Left ventricle myocardium inferior (tissue), 1 donor: ENCODE measurements at places on chromosomes 12 and 14. TPM values are rescaled to one million over a fixed set of nuclear protein-coding genes. Genes with fewer than 3 reads are reported as not detected.

DNA sequence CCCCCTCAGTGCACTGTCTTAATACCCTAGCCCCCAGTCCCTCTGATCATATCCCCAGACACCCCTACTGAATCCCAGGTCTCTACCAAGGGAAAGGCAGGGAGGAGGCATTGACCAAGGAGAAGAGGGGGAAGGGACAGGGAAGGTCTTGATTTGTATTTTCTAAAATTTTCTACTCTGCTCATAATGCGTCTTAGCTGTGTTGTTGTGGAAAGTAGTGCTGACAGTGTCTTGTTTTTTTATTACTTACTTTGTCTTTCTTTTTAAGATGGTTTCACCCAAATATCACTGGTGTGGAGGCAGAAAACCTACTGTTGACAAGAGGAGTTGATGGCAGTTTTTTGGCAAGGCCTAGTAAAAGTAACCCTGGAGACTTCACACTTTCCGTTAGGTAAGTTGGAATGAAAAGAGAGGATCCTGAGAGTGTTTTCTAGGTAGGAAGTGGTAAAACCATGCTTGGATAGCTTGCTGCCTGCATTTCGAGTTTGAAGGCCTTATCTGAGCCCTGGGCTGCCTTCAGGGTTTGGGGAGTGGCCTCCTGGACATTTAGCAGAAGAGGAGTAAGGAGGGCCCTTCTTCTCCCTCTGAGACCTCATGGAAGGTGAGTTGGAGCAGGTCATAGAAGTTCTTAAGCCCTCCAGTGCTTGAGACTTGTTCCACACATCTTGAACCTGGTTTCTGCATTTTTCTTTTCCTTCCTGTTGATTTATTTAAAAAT lies 27.4 kb downstream of the PTPN11 start:
- peaks cover 43% of the 10 kb centered on the region for H3K36me3 ChIP-seq
- H3K27ac ChIP-seq, result no peak overlapping the region
- H3K4me1 ChIP-seq, result peaks cover 4% of the 10 kb centered on the region
- no peak overlapping the region for H3K4me3 ChIP-seq
- no peaks in the 10 kb centered on the region for H3K27me3 ChIP-seq

DNA sequence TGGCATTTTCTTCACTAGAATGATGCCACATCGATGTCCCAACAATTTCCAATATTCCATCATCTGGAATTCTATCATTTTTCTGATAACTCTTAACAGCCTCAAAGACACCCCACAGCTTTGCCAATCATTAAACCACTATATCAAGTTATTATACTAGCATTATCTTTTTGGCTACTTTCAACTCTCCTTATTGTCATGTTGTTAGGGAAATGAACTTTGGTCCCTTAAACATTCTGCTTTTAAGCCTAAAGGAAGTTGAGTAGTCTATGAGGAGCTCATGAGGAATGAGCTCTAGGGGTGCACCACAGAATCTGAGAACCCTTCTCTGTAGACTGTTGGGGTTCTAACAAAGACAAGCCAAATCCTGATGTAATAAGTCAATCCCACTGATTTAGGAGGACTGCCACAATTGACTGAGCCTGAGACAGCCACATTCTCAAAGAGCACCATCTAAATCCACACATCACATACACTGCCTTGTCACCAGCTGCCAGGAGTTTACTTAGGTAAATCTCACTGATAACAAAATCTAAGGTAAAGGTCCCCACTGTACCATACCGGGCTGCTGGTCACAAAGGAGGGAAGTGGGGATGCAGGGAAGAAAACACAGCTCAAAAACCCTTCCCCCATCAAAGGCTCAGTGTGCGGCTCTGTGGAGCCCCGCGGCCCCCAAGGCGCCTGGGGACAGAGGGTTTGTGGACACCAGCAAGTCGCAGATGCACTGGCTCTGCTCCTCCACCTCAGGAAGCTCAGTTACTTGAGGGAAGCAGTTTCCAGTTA lies 58.2 kb downstream of the SETD3 start:
- no peak overlapping the region for H3K4me3 ChIP-seq
- H3K27ac ChIP-seq, result no peak overlapping the region
- H3K36me3 ChIP-seq, result peaks cover 13% of the 10 kb centered on the region

DNA sequence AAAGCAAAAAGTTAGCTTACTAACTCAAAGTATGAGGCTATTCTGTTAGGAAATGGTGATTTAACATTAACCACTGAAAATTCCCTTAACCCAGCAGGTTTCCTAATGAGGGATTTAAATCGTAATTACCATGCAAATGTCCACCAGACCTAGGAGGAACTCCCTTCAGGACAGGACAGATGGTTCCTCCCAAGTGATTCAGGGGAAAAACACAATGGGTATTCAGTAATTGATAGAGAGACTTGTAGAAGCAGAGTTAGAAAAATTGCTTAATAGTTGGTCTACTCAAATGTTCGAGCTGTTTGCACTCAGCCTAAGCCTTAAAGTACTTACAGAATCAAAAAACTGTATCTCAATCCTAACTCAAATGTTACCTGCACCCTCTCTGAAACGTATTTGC lies 21.6 kb downstream of the RERGL start:
- H3K27me3 ChIP-seq, result no peaks in the 10 kb centered on the region
- H3K27ac ChIP-seq, result no peak overlapping the region
- H3K36me3 ChIP-seq, result no peaks in the 10 kb centered on the region
- H3K4me3 ChIP-seq, result no peak overlapping the region
- no peaks in the 10 kb centered on the region for H3K4me1 ChIP-seq
- DNase-seq, result no peak

GRCh38 chr14:74348241-74348734 lies at the start of gene VRTN:
VRTN (plus strand) TSS chr14:74348471; CDS start chr14:74356784, 8,313 bp downstream.
- DNase-seq, result no peak
- peaks cover 88% of the 10 kb centered on the region for H3K27me3 ChIP-seq
- H3K4me3 ChIP-seq, result no peak within 1 kb of the TSS

GRCh38 chr12:49059299-49060171 lies 1.1 kb downstream of the KMT2D start:
- peaks cover 75% of the 10 kb centered on the region for H3K4me1 ChIP-seq
- peak overlapping the region; percentile 99 for H3K4me3 ChIP-seq
- DNase-seq, result no peak
- H3K36me3 ChIP-seq, result peaks cover 4% of the 10 kb centered on the region

- H3K36me3 ChIP-seq, result no peaks in the 10 kb centered on the region
- DNase-seq, result no peak
- no peaks in the 10 kb centered on the region for H3K27me3 ChIP-seq
- no peak overlapping the region for H3K4me3 ChIP-seq
- no peak overlapping the region for H3K27ac ChIP-seq
- H3K4me1 ChIP-seq, result peaks cover 36% of the 10 kb centered on the region
Measured at GRCh38 chr12:47709237-47709636, 3.4 kb upstream of the RPAP3 start.

DNA sequence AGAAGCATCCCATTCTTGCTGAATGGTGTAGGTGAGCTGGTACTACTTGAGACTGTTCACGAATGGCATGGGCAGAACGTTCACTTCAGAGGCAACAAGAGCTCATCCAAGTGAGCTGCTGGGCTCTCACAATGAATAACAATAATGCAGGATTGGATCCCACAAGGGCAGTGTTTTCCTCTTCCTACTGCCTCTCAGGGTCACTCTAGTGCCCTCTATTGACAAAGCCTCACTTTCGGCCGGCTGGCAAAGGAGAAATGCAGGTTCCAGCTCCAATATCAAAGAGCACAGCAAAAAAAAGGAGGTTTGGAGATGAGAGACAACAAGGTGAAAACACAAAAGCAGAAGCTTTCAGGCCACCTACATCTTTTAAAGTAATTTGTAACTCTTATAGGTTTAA lies 74.6 kb upstream of the MYF6 start:
- no peaks in the 10 kb centered on the region for H3K27me3 ChIP-seq
- H3K4me1 ChIP-seq, result peaks cover 5% of the 10 kb centered on the region
- no peaks in the 10 kb centered on the region for H3K36me3 ChIP-seq
- DNase-seq, result no peak

DNA sequence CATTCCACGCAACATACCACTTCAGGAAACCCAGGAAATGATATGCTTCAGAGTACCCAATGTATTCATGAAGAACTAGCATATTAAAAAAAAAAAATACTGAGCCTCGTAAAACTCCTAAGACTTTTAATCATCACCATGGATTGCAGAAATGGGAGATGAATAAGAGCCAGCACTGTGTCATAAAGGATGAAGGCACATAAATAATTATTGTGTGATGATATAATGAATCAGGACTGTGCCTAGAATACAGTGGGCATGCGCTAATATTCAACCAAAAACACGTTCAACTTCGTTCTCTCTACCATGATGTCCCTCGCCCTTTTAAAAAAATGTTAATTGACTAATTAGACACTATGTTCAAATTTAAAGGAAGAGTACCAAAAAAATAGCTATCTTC lies 68.7 kb downstream of the CIT start:
- H3K36me3 ChIP-seq, result no peaks in the 10 kb centered on the region
- peaks cover 17% of the 10 kb centered on the region for H3K4me1 ChIP-seq
- no peak overlapping the region for H3K27ac ChIP-seq
- no peak for DNase-seq

DNA sequence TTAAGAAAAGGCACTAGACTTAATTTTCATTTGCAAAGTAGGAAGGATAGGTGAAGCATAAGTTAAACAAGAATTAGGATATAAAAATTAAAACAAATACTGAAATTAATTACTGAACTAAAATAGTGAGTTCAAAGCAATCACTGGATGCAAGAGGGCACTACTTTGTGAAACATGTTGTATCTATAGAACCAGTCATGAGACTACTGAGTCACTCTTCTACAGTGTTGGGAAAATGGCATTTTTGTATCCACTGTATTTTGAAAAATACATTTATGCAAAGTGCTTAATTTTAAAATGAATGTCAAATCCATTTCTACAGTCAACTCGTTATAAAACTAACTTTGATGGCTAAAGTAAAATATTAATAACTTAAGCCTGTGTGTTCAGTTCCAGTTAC lies 47.9 kb downstream of the SEL1L start:
- no peak overlapping the region for H3K27ac ChIP-seq
- H3K27me3 ChIP-seq, result no peaks in the 10 kb centered on the region
- no peaks in the 10 kb centered on the region for H3K4me1 ChIP-seq
- H3K4me3 ChIP-seq, result no peak overlapping the region
- H3K36me3 ChIP-seq, result peaks cover 95% of the 10 kb centered on the region
- DNase-seq, result no peak

- DNase-seq, result no peak
- H3K27me3 ChIP-seq, result no peaks in the 10 kb centered on the region
- no peak overlapping the region for H3K27ac ChIP-seq
- no peaks in the 10 kb centered on the region for H3K36me3 ChIP-seq
- no peaks in the 10 kb centered on the region for H3K4me1 ChIP-seq
Measured at GRCh38 chr14:63766611-63767010, 38.7 kb upstream of the SGPP1 start.

DNA sequence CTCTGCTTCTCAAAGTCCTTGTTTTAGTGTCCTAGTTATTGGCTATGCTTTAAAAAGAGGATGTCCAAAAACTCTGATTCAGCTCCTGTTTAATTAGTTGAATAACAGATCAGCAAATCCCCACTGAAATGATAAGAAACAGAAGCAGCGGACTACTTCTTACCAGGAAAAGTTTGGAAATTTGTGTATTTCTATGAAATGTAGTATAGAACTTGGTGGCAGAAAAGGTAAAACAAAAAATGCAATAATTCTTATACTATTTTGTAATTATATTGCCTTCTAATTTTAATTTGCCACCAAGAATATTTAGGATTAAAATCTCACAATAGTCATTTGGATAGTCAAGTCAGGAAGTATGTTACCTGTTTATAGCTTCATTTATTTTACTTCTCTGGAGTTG lies at the start of gene OR2AP1:
Gene OR2AP1 (plus strand): TSS at position 301 of the 400 bp plus-strand sequence. CDS start 1,947 bp downstream, outside the sequence.
- H3K27ac ChIP-seq, result no peak within 1 kb of the TSS
- no peaks in the 10 kb centered on the region for H3K36me3 ChIP-seq
- no peaks in the 10 kb centered on the region for H3K4me1 ChIP-seq

GRCh38 chr12:49953961-49954846 lies 3.7 kb downstream of the AQP2 start:
- H3K4me1 ChIP-seq, result no peaks in the 10 kb centered on the region
- H3K4me3 ChIP-seq, result no peak overlapping the region
- H3K27ac ChIP-seq, result no peak overlapping the region
- H3K36me3 ChIP-seq, result no peaks in the 10 kb centered on the region
- no peak for DNase-seq

GRCh38 chr12:64180951-64181350 lies 41.1 kb downstream of the KICS2 start:
- H3K4me3 ChIP-seq, result no peak overlapping the region
- no peak for DNase-seq
- peaks cover 15% of the 10 kb centered on the region for H3K4me1 ChIP-seq
- H3K36me3 ChIP-seq, result no peaks in the 10 kb centered on the region
- H3K27me3 ChIP-seq, result no peaks in the 10 kb centered on the region

DNA sequence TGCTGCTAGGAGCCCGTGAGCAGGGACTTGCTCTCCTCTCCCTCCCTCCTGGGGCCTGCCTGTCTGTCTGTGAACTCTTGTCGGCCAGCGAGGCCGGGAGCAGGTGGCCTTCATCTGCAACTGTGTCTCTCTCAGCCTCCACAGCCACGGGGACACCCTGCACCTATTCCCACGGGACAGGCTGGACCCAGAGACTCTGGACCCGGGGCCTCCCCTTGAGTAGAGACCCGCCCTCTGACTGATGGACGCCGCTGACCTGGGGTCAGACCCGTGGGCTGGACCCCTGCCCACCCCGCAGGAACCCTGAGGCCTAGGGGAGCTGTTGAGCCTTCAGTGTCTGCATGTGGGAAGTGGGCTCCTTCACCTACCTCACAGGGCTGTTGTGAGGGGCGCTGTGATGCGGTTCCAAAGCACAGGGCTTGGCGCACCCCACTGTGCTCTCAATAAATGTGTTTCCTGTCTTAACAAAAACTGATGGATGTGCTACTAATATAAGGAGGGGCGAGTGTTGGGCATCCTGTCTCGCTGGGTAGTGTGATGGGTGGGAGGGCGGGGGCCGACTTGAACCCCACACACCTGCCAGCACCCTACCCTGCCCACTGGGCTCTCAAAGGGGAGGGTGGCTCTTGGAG lies 34.8 kb downstream of the MEG3 start:
- no peaks in the 10 kb centered on the region for H3K36me3 ChIP-seq
- no peak overlapping the region for H3K4me3 ChIP-seq
- peaks cover 58% of the 10 kb centered on the region for H3K27me3 ChIP-seq
- no peak overlapping the region for H3K27ac ChIP-seq

- H3K27me3 ChIP-seq, result peaks cover 8% of the 10 kb centered on the region
- no peak overlapping the region for H3K4me3 ChIP-seq
- no peak overlapping the region for H3K27ac ChIP-seq
- H3K4me1 ChIP-seq, result no peaks in the 10 kb centered on the region
- DNase-seq, result no peak
Measured at GRCh38 chr12:66065641-66066136, 64.9 kb downstream of the LLPH start.

NRXN3 gene
- total RNA-seq, result 1.2 TPM

TRMT5 gene
- total RNA-seq, result 6.7 TPM

RAB5B gene
- 111 TPM for total RNA-seq

DLST gene
- 230 TPM for total RNA-seq

ANKS1B gene
- total RNA-seq, result 1.6 TPM

NUAK1 gene
- 42.1 TPM for total RNA-seq

SERPINA12 gene
- total RNA-seq, result not detected

SERPINA9 gene
- not detected for total RNA-seq

ADAMTS20 gene
- total RNA-seq, result not detected

TC2N gene
- 4.1 TPM for total RNA-seq

KRT72 gene
- total RNA-seq, result not detected
